MCF 10A (cell line): ENCODE measurements at places on chromosomes 5 and 9. TPM values are rescaled to one million over a fixed set of nuclear protein-coding genes. Genes with fewer than 3 reads are reported as not detected.

DNA sequence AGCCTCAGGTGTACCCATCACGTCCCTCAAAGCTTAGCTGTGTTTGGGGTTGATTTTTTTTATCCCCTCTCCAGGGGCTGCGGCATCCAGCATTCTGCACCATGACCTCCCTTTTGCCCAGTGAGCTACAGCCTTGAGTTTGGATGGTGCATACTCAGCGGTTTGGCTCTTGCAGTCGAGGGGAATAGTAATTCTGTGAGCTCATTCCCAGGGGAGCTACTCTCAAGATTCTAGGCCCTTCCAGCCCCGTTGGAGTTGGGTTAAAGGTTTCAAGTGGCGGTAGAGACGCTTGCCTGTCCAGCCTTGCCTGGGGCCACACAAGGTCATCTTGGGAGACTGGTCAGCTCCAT lies 102.2 kb upstream of the SPRY4 start:
- no peak overlapping the region for H3K4me3 ChIP-seq
- H3K27me3 ChIP-seq = no peaks in the 10 kb centered on the region
- no peak overlapping the region for H3K27ac ChIP-seq
- no peak for DNase-seq

GRCh38 chr5:42840842-42841567 lies 29.3 kb upstream of the SELENOP start:
- peak overlapping the region; percentile 35 for H3K4me3 ChIP-seq
- H3K27me3 ChIP-seq = no peaks in the 10 kb centered on the region
- H3K4me1 ChIP-seq = peaks cover 27% of the 10 kb centered on the region

DNA sequence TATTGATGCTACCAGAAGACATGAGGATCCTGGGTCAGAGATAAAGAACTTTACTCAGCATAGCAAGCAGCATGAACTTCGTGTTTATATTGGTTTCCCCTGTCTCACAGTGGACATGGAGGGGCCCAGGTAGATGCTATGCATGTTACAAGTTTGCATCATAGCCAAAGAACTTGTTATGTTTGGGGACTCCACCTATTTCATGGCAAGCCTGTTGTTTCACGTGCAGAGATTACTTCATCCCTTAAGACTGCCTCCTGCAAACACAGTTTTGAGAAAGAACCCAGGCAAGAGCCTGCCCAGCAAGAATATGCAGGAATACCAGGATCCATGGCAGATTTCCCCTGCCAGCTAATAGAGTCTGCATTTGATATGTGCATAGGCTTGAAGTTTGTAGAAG lies 68.4 kb downstream of the RCL1 start:
- no peak for DNase-seq
- no peak overlapping the region for H3K4me3 ChIP-seq
- peaks cover 45% of the 10 kb centered on the region for H3K36me3 ChIP-seq
- H3K27me3 ChIP-seq = no peaks in the 10 kb centered on the region

DNA sequence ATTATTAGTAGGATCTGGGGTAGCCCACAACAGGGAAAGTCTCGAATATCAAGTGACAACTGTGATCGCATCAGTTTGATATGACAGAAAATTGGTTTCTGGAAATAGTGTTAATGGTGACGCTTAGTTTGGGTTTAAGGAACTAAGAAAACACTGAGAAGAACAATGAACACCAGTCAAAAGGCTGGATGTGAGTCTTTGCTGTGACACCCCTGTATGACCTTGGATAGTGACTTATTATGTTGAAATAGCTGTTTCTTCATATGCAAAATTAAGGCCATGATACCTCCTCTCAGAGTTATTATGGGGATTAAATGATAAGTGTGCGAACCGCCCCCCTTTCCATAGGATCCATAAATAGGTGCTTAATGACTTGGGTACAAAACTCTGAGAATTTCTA lies 926 bp downstream of the DNAJC25 start:
- H3K27me3 ChIP-seq = no peaks in the 10 kb centered on the region
- peak; percentile 9 for DNase-seq
- peak overlapping the region; percentile 99 for H3K4me3 ChIP-seq
- peak overlapping the region; percentile 82 for H3K27ac ChIP-seq
- H3K36me3 ChIP-seq = no peaks in the 10 kb centered on the region

The IL5 gene
- total RNA-seq = not detected in 2 replicates

DNA sequence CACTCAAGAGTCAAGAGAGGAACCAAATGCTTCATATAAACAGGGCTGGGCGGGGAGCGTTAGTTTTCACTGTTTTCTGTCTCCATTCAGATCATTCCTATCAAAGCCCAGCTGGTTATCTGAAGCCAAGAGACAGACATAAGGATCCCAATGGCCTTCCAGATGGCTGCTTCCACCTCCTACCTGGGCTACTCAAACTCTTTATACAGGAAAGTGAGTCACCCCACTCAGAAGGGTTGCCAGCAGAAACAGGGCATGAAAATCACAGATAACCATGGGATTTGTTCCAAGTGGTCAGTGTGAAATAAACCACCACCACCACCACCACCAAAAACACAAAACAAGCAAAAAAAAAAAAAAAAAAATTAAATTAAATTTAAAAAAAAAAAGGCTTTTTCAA lies 5.5 kb downstream of the PRSS3 start:
- peaks cover 2% of the 10 kb centered on the region for H3K4me1 ChIP-seq
- no peak overlapping the region for H3K27ac ChIP-seq
- no peak overlapping the region for H3K4me3 ChIP-seq
- DNase-seq = peak; percentile 53

The LCN1 gene
- not detected in 2 replicates for total RNA-seq

The PCDHB9 gene
- 1.0 and 1.8 TPM in 2 replicates for total RNA-seq
